ENCODE measurements at places on chromosomes 1 and 21. TPM values are rescaled to one million over a fixed set of nuclear protein-coding genes. Genes with fewer than 3 reads are reported as not detected.

DNA sequence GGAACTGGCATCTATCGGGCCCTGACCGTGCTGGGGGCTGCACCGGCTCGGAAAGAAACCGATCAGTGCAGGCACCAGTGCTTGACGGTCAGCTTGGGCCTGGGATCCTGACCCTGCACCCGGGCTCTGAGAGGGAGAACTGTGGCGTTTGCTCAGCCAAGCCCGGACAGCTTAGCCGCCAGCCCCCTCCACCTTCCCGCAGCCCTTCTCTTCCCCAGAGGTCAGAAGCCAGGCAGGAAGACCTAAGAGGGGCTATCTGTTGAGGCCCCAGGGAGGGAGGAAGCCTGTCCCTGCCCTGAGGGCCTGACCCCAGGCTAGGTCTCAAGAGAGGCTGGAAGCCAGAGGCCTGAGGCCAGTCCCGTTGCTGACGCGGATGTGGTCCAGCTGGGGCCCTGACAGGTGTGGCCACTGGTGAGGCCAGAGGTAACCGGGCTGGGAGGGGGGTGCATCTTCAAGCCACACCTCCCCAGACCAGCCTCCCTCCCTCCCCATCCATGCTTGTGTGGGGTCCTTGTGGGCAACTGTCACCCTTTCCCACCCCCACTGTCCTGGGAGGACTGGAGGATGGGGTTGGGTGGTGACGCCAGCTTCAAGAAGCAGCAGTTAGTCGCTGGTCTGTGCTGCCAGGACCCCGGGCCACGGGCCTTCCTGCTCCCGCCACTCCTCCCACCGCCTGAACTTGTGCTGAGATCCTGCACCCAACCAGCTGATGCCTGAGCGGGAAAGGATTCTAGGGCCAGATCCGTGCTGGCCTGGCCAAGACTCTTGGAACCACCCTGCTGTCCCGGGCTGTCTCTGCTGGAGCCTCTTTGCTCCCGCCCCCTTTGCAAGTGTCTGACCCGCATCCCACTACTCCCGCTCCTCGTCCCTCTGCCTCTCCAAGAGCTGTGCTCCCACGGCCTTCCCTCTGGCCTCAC, 2.6 kb upstream of the DVL1 start:
- DNase-seq = no peak
- peaks cover 45% of the 10 kb centered on the region for H3K36me3 ChIP-seq
- peak overlapping the region; percentile 40 for H3K27ac ChIP-seq

- DNase-seq = peak; percentile 53
- H3K27me3 ChIP-seq = peaks cover 6% of the 10 kb centered on the region
- H3K36me3 ChIP-seq = peaks cover 3% of the 10 kb centered on the region
- no peak overlapping the region for H3K27ac ChIP-seq
- H3K4me3 ChIP-seq = no peak overlapping the region
- H3K4me1 ChIP-seq = peaks cover 85% of the 10 kb centered on the region
Observed at GRCh38 chr1:3714284-3714741, 37.9 kb upstream of the CCDC27 start.

GRCh38 chr1:204549313-204549712, 33.1 kb downstream of the MDM4 start:
- no peaks in the 10 kb centered on the region for H3K27me3 ChIP-seq
- DNase-seq = no peak
- no peak overlapping the region for H3K27ac ChIP-seq
- H3K4me1 ChIP-seq = no peaks in the 10 kb centered on the region

GRCh38 chr1:235644693-235645305, 4.8 kb downstream of the GNG4 start:
- H3K27me3 ChIP-seq = no peaks in the 10 kb centered on the region
- no peak overlapping the region for H3K4me3 ChIP-seq
- H3K27ac ChIP-seq = no peak overlapping the region
- H3K36me3 ChIP-seq = peaks cover 12% of the 10 kb centered on the region
- H3K4me1 ChIP-seq = peaks cover 34% of the 10 kb centered on the region

GRCh38 chr1:20974069-20974468, 187.0 kb upstream of the HP1BP3 start:
- H3K27ac ChIP-seq = no peak overlapping the region
- DNase-seq = no peak
- H3K36me3 ChIP-seq = peaks cover 7% of the 10 kb centered on the region

The RTCA gene
- total RNA-seq = 28.8 TPM
